Esophagus squamous epithelium (tissue), 5 donors: ENCODE measurements at places on chromosomes 7 and 10. TPM values are rescaled to one million over a fixed set of nuclear protein-coding genes. Genes with fewer than 3 reads are reported as not detected.

DNA sequence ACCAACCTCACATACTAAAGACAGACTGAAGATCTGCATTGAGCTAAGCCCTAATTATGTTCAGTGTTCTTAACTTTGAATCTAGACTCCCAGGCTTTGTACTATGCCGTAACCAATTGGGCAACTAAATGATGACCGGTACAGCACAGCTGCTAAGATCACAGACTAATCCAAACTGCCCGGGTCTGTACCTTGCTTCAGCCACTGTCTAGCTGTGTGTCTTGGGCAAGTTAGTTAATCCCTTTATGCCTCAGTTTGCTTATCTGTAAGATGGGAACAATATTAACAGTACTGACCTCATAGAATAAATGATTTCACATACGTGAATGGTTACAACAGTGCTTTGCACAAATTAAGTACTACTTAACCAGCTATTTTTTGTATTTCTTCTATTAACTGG is 205.8 kb upstream of the NFE2L3 start:
- no peak overlapping the region for H3K4me3 ChIP-seq
- H3K4me1 ChIP-seq, result peaks cover 62% of the 10 kb centered on the region
- H3K36me3 ChIP-seq, result no peaks in the 10 kb centered on the region
- no peak overlapping the region for H3K27ac ChIP-seq

DNA sequence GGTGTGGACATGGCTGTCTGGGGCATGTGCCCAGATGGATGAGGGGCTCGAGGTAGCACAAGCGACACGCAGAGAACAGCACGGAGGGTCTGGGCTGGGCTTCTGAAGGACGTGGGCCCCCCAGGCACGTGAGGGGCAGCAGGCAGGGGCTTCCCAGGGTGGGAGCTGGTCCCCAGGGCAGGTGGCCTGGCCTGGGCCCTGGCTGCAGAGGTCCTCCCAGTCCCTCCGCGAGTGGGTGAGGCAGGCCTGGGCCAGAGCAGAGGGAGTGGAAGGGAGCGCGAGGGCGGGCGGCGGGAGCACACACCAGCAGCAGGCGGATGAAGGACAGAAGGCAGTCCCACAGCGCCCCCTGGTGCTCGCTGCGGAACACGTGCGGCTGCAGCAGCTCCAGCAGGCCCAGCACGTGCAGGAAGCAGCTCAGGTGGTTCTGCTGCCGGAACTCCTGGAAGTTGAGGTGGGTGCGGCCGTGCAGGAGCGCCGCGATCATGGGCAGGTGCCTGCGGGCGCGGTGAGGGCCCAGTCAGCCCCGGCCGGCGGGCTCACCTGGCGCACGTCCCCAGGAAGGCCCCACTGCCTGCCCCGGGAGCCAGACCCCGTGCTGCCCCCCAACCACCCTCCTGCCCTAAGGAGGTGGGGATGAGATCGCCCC is 14.7 kb upstream of the MICALL2 start:
- peaks cover 97% of the 10 kb centered on the region for H3K36me3 ChIP-seq
- peak overlapping the region; percentile 71 for H3K27ac ChIP-seq
- peaks cover 12% of the 10 kb centered on the region for H3K4me1 ChIP-seq

DNA sequence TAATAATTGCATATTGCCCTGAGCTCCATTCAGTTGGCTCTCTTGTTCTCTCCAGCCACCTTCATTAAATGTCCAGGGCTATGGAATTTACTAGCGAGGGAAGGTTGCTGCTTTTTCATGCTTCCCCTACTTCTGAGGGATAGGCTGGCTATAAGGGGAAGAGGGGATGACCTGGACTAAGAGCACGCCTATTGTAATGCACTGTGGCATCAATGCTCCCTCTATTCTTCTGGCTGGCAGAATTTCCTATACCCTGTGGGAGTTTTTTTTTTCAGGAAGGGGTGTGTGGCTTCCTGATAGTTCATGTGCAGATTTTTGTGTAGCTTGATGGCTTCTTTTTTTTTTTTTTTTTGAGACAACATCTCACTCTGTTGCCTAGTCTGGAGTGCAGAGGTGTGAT is 155.8 kb downstream of the SND1 start:
- no peaks in the 10 kb centered on the region for H3K27me3 ChIP-seq
- H3K36me3 ChIP-seq, result no peaks in the 10 kb centered on the region
- no peak overlapping the region for H3K4me3 ChIP-seq

DNA sequence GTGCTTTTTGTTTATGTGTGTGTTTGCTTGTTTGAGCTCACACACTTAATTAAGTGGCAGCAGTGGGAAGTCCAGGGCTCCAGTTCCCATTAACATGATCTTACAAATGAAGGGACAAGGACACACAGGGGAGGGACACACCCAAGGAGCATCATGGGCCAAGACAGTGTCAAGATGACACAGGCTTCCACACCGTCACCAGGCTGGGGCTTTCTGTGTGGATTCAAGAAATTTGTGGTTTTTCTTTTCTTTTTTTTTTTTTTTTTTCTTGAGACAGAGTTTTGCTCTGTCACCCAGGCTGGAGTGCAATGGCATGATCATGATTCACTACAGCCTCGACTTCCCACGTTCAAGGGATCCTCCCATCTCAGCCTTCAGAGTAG is 173.6 kb downstream of the KIAA1217 start:
- peak overlapping the region; percentile 82 for H3K27ac ChIP-seq
- no peak for DNase-seq
- H3K27me3 ChIP-seq, result no peaks in the 10 kb centered on the region

The PPP1R3A gene
- total RNA-seq, result not detected

GRCh38 chr7:112143582-112143981 is 62.6 kb downstream of the DOCK4 start:
- H3K27me3 ChIP-seq, result no peaks in the 10 kb centered on the region
- DNase-seq, result no peak
- H3K4me3 ChIP-seq, result no peak overlapping the region
- H3K27ac ChIP-seq, result no peak overlapping the region
- peaks cover 30% of the 10 kb centered on the region for H3K4me1 ChIP-seq

DNA sequence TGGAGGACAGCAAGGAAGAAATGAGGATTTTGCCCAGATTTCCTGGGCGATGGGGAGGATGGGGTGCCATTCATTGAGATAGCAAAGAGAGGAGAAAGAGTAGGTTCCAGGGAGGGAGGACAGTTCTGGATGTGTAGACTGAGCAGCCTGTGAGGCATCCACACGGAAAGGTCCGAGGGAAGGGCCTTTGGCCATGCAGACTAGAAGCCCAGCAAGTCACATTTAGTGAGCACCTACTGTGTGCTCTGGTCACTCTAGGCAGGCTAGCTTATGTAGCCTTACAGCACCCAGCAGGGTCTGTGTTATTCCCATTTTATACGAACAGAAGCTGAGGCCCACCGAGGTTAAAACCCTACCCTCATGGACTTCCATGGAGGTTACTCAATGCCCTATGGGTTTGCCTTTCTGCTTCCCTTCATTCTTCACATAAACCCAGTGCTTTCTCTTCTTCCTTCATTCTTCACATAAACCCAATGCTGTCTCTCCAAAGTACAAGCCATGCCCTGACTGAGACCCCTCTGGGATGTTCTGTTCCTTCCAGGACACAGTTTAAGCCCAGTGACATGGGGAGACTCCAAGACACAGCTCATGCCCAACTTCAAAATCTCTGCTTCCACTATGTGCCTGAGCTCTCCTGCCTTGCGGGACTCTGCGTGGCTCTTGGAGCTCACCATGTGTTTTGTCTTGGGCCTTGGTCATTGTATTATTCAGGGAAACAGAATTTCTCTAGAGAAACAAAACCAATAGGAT is 13.7 kb downstream of the IL2RA start:
- no peak overlapping the region for H3K4me3 ChIP-seq
- peaks cover 37% of the 10 kb centered on the region for H3K4me1 ChIP-seq
- H3K36me3 ChIP-seq, result no peaks in the 10 kb centered on the region
- no peaks in the 10 kb centered on the region for H3K27me3 ChIP-seq

DNA sequence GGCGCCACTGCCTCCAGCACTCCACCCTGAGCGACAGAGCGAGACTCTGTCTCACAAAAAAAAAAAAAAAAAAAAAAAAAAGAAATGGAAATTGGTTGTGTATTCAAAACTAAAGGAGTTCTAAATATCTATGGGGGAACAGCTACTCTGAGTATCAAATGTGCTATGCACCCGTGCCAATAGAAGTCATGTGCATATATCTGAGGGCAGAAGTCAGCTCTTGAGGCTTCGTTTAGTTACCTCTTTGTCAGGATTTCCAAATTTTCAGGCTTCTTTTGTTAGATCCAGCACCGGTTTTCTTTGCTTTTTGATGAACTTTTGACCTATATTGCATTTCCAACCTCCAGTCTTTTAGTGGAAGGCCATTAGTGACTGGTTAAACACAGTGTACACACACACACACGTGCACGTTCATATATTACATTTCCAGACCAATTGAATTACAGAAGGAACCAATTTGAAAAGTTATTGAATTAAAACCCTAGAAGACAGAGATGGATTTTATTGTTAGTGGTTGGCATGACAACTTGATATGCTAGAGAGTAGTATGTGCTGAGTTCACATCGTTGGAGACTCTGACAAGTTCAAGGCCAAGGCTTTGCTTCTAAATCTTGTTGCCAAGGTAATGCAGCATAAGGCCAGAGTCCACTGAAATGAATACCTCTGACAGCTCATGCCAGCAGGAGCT is 33.1 kb upstream of the ADD3 start:
- H3K4me3 ChIP-seq, result no peak overlapping the region
- H3K27me3 ChIP-seq, result no peaks in the 10 kb centered on the region
- no peak for DNase-seq
- no peaks in the 10 kb centered on the region for H3K4me1 ChIP-seq
